ENCODE measurements at places on chromosomes 4 and X. TPM values are rescaled to one million over a fixed set of nuclear protein-coding genes. Genes with fewer than 3 reads are reported as not detected.

Gene ARHGEF6
- total RNA-seq, result 5.9 TPM

Gene NIPAL1
- not detected for total RNA-seq

Gene EREG
- total RNA-seq, result 4.4 TPM

Gene SHOX
- not detected for total RNA-seq

Gene SSX7
- not detected for total RNA-seq

Gene PPEF1
- total RNA-seq, result not detected

Gene POLN
- total RNA-seq, result 1.8 TPM

Gene CYSLTR1
- total RNA-seq, result not detected

Gene NHSL2
- 3.2 TPM for total RNA-seq

Gene DNAAF6
- not detected for total RNA-seq

Gene TMEM154
- 17.2 TPM for total RNA-seq

Gene POU4F2
- total RNA-seq, result not detected

Gene RASGEF1B
- total RNA-seq, result not detected

Gene GAB3
- total RNA-seq, result 0.25 TPM

Gene ATP1B4
- not detected for total RNA-seq

Gene FAM120C
- total RNA-seq, result 4.5 TPM

All from GM23248 (cell line).